Progenitor cell of endocrine pancreas (in vitro differentiated cells): ENCODE measurements at places on chromosomes 1 and 21. TPM values are rescaled to one million over a fixed set of nuclear protein-coding genes. Genes with fewer than 3 reads are reported as not detected.
A peak's percentile ranks its signal among the peaks of the same experiment; 100 is the strongest.

- no peak for DNase-seq
- H3K4me1 ChIP-seq = peaks cover 53% of the 10 kb centered on the region
- H3K36me3 ChIP-seq = peaks cover 16% of the 10 kb centered on the region
- no peaks in the 10 kb centered on the region for H3K27me3 ChIP-seq
- H3K27ac ChIP-seq = peak overlapping the region; percentile 84
- no peak overlapping the region for H3K4me3 ChIP-seq
Observed at GRCh38 chr1:8598060-8598724, 219.2 kb downstream of the RERE start.

DNA sequence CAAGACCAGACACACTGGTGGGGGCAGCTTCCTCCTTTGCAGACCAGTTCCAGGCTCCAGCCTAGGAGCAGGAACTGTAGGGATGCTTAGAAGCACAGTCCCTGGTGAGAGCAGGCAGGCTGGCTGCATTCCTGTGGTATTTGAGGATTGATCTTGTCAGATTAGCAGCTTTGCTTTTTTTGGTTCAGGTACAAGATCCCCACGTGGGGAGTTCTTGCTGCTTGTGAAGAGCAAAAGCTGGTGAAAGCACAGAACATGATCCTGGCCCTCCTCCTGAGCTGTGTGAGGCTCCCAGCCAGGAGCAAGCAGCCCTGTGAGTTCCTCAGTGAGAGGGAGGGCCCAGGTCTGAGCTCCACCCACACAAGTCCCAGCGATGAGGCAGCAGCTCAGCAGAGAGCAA, 75.3 kb upstream of the ARTN start:
- peaks cover 4% of the 10 kb centered on the region for H3K4me1 ChIP-seq
- no peaks in the 10 kb centered on the region for H3K27me3 ChIP-seq
- H3K4me3 ChIP-seq = no peak overlapping the region
- H3K36me3 ChIP-seq = no peaks in the 10 kb centered on the region

- no peaks in the 10 kb centered on the region for H3K27me3 ChIP-seq
- peak; percentile 37 for DNase-seq
- no peaks in the 10 kb centered on the region for H3K36me3 ChIP-seq
- H3K27ac ChIP-seq = peak overlapping the region; percentile 84
- H3K4me3 ChIP-seq = peak overlapping the region; percentile 12
- peaks cover 54% of the 10 kb centered on the region for H3K4me1 ChIP-seq
Observed at GRCh38 chr1:179706339-179706941, 36.7 kb upstream of the FAM163A start.

DNA sequence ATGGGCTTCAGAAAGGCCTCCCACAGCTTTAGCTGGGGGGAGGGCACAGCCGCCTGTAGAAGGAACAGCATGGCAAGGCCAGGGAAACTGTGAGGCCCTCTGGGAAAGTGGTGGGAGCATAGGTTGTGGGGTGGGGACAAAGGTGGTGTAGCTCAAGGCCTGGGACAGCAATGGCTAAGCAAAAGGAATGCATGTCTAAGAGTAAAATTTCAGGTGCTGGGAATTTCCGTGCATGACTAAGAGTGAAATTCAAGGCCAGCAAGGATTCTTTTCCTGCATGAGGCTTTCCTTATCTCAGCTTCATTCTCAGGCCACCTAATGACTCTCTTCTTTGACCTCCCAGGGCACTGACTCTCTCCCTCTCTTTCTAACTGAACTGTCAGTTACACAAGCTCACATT, 86.5 kb upstream of the WNT4 start:
- no peaks in the 10 kb centered on the region for H3K4me1 ChIP-seq
- no peak overlapping the region for H3K27ac ChIP-seq
- DNase-seq = no peak

DNA sequence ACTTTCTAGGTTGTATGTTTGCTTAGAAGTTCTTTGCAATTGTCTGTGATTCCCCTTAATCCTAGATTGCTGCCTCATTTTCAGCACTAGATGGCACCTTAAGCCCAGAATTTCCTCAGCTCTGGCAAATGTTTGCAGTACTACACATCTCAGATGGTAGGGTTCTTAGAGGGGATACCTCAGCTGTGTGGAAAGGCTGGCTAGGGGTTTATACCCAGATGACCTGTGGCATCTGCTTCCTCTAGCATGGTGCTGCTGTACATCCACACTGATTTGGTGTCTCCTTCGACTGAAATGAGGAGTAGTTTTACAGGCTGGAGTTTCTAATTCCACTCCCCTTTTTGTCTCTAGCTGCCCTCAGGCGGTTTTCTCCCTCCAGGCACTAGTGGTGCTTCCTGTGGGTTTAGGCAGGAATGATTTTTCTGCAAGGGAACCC, 23.5 kb downstream of the ASB17 start:
- no peaks in the 10 kb centered on the region for H3K36me3 ChIP-seq
- H3K4me1 ChIP-seq = peaks cover 2% of the 10 kb centered on the region
- H3K4me3 ChIP-seq = no peak overlapping the region
- H3K27me3 ChIP-seq = no peaks in the 10 kb centered on the region
- no peak overlapping the region for H3K27ac ChIP-seq

DNA sequence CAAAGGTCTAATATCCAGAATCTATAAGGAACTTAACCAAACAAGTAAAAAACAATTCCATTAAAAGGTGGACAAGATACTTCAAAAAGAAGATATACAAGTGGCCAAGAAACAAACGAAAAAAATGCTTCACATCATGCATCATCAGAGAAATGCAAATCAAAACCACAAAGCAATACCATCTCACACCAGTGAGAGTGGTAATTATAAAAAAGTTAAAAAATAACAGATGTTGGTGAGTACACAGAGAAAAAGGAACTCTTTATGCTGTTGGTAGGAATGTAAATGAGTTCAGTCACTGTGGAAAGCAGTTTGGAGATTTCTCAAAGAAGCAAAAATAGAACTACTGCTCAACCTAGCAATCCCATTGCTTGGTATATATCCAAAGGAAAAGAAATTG, 218.6 kb downstream of the SLC44A5 start:
- peaks cover 8% of the 10 kb centered on the region for H3K36me3 ChIP-seq
- no peak overlapping the region for H3K27ac ChIP-seq
- H3K4me3 ChIP-seq = no peak overlapping the region
- H3K27me3 ChIP-seq = no peaks in the 10 kb centered on the region

GRCh38 chr1:67582625-67583461, 102.2 kb upstream of the GADD45A start:
- DNase-seq = no peak
- H3K4me3 ChIP-seq = no peak overlapping the region
- H3K4me1 ChIP-seq = peaks cover 21% of the 10 kb centered on the region
- no peak overlapping the region for H3K27ac ChIP-seq

DNA sequence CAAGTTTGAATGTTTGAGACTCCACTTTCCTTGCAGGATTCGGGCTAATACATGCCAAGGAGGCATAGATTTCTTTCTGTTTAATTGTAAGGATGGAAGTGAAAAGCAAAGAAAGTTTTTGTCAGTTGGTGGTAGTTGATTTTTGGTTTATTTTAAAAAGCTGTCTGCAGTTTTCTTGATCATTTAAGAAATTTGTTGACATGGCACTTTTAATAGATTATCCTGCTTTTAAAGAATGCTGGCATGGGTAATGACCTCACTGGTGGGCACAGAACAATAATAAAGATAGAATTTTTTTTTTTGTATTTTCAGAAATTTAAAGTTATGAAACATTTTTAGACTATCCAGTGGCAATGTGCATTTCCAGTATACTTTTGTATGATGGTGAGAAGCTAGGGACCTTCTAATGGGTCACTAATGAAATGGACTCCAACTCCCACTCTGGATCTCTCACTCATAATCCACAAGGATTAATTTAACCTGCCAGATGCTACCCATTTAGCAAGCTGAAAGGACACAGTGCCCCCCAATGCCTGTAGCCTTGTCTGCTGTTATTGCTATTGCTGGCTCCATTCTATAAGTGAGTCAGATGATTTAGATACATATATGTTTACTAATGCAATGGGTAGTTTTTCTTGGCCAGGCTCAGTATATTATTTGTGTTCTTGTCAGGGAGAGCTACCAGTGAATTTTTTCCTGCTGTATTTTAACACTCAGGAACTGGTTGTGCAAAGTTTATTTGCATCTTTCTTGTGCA, 190.2 kb upstream of the SGIP1 start:
- no peaks in the 10 kb centered on the region for H3K4me1 ChIP-seq
- H3K36me3 ChIP-seq = no peaks in the 10 kb centered on the region

- H3K4me1 ChIP-seq = peaks cover 15% of the 10 kb centered on the region
- H3K27ac ChIP-seq = no peak overlapping the region
- no peak overlapping the region for H3K4me3 ChIP-seq
- no peak for DNase-seq
- no peaks in the 10 kb centered on the region for H3K27me3 ChIP-seq
Observed at GRCh38 chr1:199297174-199297573, 658.3 kb downstream of the PTPRC start.

DNA sequence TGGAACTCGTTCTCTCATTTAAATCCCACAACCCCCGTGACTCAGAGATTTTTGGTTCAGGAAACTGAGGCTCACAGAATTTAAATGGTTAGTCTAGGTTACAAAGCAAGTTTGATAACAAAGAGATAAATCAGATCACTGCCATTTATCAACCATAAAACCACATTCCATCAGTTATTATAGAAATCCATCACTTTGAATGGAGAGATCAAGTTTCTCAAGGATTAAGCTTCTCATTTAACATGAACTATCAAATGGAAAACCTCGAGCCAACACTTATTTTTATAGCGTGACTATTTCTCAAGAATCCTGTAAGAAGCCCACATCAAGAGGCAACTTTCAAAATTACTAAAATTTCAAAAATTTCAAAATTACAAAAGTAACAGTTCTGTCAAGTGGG, 11.9 kb downstream of the WLS start:
- H3K4me3 ChIP-seq = no peak overlapping the region
- peaks cover 40% of the 10 kb centered on the region for H3K4me1 ChIP-seq
- H3K36me3 ChIP-seq = peaks cover 1% of the 10 kb centered on the region
- no peak overlapping the region for H3K27ac ChIP-seq

The CFAP74 gene
- total RNA-seq = 0.36 and 0.93 TPM in 2 replicates

The LORICRIN gene
- not detected in 2 replicates for total RNA-seq

The S100A1 gene
- 0.80 TPM in 1 of 2 replicates, not detected in the other for total RNA-seq

The ATP6V1G3 gene
- total RNA-seq = not detected in 2 replicates
